Spinal cord (tissue), 10 donors: ENCODE measurements at places on chromosomes 2 and 18. TPM values are rescaled to one million over a fixed set of nuclear protein-coding genes. Genes with fewer than 3 reads are reported as not detected.

DNA sequence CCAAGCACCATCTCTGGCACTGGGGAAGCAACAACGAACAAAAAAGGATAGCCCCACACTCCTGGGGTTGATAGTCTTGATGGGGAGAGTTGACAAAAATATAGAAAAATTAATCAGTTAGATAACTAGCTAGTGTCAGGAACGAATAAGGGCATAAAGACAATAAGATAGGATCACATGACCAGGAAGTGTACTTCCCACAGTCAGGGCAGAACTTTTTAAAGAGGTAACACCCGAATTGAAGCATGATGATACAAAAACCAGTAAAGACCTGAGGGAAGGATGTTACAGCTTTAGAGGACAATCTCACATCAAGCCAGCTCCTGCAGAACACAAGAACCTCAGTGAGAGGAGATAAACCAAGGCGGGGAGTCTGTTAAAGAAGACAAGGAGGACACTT, 295.4 kb upstream of the CRIM1 start:
- H3K27me3 ChIP-seq, result no peaks in the 10 kb centered on the region
- no peak for DNase-seq
- no peaks in the 10 kb centered on the region for H3K36me3 ChIP-seq
- no peak overlapping the region for H3K27ac ChIP-seq

DNA sequence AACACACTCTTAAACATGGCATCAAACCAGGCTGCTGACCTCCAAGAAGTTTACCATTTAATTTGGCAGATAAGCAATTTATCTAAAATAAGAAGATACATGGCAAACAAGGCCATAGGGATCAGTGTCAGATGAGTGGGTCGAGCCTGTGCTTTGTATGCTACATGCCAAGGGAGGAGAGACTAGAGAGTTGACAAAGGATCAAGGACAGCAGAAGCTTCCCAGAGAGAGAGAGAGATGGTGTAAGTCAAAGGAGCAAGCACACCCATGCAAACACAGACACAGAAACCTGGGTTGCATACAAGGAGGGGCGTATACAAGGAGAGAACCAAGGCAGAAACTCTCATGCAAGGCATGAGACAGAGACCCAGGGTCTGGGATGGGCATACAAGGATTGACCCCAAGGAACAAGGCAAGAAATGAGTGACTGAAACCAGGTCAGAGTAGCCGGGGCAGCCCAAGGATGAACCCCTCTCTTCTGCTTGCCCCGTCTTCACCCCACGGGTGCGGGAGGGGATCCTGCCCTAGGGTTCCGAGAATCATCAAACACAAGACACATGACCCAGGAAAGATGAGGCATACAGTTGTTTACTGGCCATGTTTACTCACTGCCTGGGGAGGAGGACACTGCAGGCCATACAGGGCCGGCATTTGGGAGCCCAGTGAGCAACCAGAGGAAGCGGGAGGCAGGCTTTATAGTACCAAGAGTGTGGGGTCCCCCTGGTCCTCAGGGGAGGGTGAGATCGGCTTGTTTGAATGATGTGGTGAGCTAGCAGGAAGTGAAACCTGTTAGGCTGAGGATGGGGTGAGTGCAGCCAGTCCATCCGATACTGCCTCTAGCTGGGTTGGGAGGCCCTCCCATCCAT, 529.2 kb upstream of the ID2 start:
- no peak overlapping the region for H3K27ac ChIP-seq
- DNase-seq, result no peak
- no peaks in the 10 kb centered on the region for H3K4me1 ChIP-seq
- no peak overlapping the region for H3K4me3 ChIP-seq
- H3K27me3 ChIP-seq, result no peaks in the 10 kb centered on the region

DNA sequence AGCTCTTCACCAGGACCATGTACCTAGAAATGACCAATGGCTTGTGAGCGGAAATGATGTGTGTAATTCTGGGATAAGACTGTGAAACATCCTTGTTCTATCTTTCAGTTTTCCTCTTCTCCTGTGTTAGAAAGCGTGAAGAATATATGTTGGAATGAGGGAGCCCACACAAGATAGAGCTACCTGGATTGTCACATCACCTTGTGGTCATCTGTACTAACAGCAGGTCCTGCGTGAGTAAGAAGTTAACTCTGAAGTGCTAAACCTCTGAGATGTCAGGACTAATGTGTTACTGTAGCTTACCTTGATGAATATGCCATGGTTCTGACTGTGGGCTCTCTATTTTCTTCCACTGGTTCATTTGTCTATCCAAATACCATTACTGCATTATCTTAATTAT, 75.6 kb downstream of the FASTKD2 start:
- H3K36me3 ChIP-seq, result no peaks in the 10 kb centered on the region
- H3K27me3 ChIP-seq, result no peaks in the 10 kb centered on the region
- no peak overlapping the region for H3K27ac ChIP-seq
- no peak for DNase-seq

DNA sequence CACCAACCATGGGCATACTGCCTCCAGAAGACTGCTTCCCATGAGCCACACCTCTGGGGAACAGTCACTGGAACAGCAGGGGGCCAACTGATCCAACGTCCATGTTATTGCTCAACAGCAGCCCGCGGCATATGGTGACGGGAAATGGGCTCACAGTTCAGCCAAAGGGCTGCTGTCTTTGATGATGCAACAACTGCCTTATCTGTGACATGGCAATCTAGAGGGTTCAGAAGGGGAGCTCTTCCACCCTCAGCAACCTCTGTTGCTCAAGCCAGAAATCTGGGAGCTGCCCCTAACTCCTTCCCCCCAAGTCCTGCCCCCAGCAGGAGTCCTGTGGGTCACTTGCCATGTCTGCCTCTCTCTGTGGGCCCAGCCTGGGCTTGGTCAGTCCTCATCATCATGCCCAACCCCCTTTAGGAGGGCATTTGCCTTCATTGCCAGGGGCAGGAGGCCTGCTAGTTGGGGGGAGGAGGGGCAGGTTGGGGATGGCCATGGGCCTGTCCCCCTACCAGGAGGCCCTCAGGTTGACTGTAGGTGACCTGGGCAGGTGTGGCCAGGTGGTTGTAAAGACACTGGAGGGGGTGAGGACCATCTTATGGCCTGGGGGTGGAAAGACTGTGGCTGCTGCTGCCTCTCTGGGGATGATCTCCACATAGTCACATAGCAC, 212.9 kb downstream of the CYP26B1 start:
- DNase-seq, result no peak
- no peaks in the 10 kb centered on the region for H3K27me3 ChIP-seq
- no peak overlapping the region for H3K27ac ChIP-seq

IL1A gene
- 0.59 TPM for polyA plus RNA-seq

DNA sequence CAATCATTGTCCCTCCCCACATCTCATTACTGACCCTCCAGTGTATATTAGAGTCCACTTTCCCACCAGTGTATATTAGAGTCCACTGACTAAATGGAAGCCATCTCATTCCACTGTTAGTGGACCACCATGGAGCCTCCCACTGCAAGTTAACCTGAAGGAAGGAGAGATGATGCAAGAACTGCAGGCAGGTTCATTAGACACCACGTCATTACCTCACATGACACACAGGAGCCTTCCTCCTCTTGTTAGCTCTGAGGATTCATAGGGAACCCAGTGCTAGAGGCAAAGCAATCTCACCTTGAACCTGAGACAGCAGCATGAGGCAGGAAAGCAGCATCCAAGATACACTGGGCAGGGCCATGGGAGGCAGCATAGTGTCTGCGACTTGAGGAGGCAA, 523 bp downstream of the REG3A start:
- no peak overlapping the region for H3K4me3 ChIP-seq
- no peaks in the 10 kb centered on the region for H3K36me3 ChIP-seq
- H3K4me1 ChIP-seq, result no peaks in the 10 kb centered on the region
- no peak for DNase-seq
- H3K27ac ChIP-seq, result no peak overlapping the region

GRCh38 chr2:235639885-235640284, 146.0 kb downstream of the AGAP1 start:
- H3K27ac ChIP-seq, result no peak overlapping the region
- H3K4me1 ChIP-seq, result peaks cover 50% of the 10 kb centered on the region
- no peaks in the 10 kb centered on the region for H3K27me3 ChIP-seq
- no peaks in the 10 kb centered on the region for H3K36me3 ChIP-seq
- H3K4me3 ChIP-seq, result no peak overlapping the region
